ENCODE measurements at places on chromosomes 6 and 20. TPM values are rescaled to one million over a fixed set of nuclear protein-coding genes. Genes with fewer than 3 reads are reported as not detected.

DNA sequence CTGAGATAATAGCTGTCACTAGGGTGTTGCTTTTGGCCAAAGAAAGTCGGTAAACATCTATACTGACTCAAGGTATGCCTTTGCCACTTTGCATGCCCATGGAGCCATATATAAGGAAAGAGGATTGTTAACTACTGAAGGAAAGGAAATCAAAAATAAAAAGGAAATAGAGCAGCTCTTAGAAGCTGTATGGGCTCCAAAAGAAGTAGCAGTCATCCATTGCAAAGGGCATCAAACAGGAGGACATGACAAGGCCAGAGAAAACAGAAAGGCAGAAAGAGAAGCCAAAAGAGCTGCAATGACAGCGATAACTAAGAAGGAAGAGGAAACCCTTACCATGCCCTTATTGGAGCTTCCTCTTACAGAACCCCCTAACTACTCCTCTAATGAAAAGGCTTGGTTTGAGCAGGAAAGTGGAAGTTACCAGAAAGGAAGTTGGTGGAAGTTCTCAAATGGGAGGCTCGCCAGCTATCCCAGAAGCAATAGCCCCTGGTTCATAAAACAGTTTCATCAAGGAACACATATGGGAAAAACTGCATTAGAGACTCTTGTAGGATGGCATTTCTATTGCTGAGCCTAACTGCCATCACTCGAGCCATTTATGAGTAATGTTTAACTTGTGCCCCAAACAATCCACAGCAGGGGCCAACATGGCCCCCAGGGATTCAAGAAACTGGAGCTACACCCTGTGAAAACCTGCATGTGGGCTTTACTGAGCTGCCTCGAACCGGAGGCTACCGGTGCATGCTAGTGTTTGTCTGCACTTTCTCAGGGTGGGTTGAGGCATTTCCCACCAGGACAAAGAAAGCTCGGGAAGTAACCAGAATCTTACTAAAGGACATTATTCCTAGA lies 7.0 kb downstream of the IL22RA2 start:
- DNase-seq = no peak

GRCh38 chr6:128314190-128314589 lies 206.2 kb downstream of the PTPRK start:
- no peak for DNase-seq

DNA sequence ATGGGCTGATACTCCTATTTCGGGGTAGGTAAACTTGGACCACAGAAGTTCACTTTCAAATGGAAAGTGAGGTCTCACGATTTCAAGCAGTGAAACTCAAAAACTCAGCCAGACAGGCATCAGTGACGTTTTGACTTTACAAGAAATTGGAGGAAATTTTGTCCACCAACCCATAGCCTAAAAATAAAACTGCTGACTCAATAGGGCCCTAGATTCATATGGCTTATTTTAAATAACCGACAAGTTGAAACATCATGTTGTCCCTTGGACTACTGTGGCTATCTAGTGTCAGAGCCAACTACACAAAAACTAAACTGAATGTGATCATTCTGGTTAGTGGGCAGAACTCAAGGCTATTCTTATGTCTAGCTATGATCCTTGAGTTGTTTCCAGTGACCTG lies 486.3 kb downstream of the GRIK2 start:
- DNase-seq = no peak

- no peak for DNase-seq
Measured at GRCh38 chr6:149153693-149154092, 163.8 kb upstream of the TAB2 start.

DNA sequence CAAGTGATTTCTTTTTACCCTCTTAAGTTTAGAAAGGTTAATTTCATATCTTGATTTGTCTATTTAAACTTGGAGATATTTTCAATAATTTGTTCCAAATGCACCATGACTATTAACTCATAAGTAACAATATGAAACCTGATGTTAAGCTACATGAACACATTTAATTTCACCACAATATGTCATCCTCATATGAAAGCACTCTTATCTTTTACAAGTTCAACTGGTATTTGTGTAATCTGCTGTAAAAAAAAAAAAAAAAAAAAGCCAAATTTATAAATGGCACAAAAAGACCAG lies 110.4 kb downstream of the HFE start:
- DNase-seq = no peak

DNA sequence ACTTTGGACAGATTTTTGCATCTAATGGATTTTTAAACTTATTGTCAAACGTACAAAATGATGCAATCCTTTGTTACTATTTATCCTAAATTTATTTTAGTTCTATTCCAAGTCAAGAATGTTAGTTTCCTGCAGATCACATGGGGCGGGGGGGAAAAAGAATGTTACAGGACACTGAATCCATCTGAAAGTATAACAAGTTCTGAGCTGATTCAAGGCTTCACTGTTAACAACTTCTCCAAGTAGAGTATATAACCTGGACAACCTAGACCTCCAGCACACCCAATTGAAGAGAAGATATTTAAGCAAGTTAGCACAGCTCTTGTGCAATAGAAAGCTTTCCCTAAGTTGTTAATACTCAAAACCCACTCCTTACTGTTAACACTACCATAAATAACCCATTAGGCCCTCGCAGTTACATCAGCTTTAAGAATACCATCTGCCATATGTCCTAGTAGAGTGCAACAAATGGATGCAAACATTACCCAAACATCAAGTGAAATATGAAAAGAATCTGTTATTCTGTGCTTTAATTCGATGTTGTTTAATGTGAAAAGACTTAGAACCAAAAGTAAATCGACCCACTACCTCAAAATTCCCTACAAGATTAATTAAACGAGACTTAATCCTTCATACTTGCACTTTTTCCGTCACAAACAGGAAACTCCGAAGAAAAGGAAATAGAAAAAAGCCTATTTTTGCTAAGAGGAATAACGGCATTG lies 1.3 kb downstream of the SEC63 start:
- peak; percentile 8 for DNase-seq

The KIFC1 gene
- 10.2 TPM for polyA plus RNA-seq

The HLA-DQA1 gene
- polyA plus RNA-seq = not detected
